ENCODE measurements at places on chromosomes 12 and 14.
A peak's percentile ranks its signal among the peaks of the same experiment; 100 is the strongest.

DNA sequence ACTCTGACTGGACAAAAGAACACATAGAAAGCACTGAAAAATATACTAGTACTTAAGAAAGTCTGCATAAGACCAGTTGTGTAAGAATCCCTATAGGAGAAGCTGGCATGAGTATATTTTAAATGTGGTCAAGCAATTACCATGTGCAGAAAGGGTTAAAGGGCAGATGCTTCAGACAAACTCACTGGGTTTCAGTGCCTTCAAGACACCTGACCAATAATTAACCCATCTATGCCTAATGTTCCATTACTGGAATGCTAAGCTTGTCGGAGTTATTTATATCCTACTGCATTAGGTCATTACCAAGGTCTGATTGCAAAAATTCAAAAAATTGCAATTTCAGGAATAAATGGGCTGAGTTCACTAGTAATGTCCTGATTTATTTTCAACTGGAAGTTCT lies 41.3 kb downstream of the HNRNPC start:
- no peak for DNase-seq

GRCh38 chr14:25518364-25518763 lies 468.4 kb upstream of the STXBP6 start:
- DNase-seq = no peak

- DNase-seq = no peak
Observed at GRCh38 chr14:61493239-61493638, 171.9 kb downstream of the PRKCH start.

DNA sequence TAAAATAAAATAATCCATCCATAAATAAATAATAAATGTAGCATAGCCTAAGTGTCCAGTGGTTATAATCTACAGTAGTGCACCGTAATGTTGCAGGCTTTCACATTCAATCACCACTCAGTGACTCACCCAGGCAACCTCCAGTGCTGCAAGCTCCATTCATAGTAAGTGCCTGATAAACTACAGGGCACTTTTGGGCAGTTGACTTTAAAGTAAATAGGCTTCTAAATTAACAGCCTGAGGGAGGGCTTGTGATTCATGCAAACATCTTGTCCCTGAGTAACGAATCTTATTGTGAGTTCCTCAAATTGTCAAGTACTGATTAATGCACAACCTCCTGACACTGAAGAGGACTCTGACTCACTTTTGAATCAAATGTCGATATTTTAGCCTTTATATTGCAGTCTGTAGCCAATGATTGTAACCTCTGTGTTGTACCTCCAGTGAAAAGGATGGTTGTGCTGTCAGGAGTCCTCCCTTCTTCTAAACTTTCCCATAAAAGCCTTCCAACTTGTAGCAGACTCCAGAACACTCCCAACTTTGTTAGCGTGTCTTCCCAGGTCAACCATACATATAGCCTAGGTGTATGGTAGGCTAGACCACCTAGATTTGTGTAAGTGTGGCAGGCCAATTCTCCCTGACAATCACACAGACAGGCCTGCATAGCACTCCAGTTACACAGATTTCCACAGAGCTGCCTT lies 55.0 kb upstream of the BICD1 start:
- DNase-seq = peak; percentile 18

GRCh38 chr12:67471810-67472209 lies 176.7 kb upstream of the DYRK2 start:
- no peak for DNase-seq

DNA sequence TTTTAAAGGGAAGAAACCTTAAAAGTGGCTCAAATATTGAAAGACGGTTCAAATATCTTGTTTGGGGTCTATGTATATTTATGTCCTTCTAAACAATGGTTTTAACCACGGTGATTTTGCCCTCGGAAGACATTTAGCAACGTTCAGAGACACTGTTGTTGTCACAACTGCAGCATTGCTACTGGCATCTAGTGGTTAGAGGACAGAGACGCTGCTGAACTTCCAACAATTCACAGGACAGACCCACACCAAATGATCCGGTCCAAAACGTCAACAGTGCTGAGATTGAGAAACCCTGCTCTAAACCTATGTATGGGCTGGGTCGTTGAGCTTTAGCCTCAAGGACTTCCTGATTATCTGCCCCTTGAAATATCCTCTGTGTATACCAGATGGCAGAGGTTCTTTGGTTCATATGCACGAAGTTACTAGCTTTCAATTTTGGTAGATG lies 1.7 kb downstream of the ANGEL1 start:
- peak; percentile 51 for DNase-seq

DNA sequence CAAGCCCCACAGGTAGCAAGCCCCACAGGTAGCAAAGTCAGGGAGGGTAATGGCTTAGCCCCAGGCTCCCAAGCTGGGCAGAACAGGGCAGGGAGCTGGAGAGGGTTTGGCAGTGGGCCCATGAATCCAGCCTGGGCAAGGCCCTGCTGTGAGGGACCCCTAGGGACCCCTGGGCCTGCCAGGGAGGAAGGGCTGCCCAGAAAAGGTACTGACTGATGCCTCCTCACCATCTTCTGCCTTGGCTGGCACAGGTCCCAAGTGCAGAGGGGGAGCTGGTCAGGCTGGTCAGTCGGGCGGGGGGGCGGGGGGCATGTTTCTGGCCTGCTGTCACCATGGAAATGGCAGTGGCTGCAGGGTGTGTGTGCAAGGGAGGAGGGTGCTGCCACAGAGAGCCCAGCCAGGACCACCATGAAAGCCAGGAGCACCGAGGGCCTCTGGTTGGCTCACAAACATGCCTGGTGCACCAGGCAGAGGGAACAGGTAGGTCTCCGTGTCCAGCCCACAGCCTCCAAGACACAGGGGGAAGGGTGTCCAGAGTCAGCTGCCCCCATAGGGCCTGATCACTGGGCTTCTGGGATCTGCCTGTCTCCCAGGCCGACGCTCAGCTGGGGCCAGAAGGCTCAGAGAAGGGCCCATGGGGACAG lies 1.5 kb upstream of the CRIP2 start:
- DNase-seq = no peak

GRCh38 chr12:40473962-40474361 lies 218.3 kb upstream of the CNTN1 start:
- no peak for DNase-seq

DNA sequence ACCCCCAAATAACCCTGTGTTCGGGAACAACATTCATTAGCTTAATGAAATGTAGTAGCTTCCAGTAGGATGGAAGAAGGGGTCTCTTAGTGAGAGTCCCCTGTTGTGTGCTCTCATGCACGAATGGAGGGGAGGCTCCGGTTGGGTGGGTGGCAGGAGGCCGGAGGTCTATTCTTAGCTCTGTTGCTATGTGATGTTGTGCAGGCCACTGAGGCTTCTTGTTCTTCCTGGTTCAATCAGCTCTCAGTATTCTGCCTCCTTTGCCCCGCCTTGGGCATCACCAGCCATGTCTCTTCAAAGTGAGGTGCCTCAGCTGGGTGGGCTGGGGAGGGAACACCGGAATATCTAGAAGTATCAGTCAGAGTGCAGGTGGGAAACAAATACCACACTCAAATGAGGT lies 50.8 kb downstream of the KCNA1 start:
- no peak for DNase-seq

- DNase-seq = no peak
Observed at GRCh38 chr14:29217813-29218450, 451.3 kb downstream of the FOXG1 start.

DNA sequence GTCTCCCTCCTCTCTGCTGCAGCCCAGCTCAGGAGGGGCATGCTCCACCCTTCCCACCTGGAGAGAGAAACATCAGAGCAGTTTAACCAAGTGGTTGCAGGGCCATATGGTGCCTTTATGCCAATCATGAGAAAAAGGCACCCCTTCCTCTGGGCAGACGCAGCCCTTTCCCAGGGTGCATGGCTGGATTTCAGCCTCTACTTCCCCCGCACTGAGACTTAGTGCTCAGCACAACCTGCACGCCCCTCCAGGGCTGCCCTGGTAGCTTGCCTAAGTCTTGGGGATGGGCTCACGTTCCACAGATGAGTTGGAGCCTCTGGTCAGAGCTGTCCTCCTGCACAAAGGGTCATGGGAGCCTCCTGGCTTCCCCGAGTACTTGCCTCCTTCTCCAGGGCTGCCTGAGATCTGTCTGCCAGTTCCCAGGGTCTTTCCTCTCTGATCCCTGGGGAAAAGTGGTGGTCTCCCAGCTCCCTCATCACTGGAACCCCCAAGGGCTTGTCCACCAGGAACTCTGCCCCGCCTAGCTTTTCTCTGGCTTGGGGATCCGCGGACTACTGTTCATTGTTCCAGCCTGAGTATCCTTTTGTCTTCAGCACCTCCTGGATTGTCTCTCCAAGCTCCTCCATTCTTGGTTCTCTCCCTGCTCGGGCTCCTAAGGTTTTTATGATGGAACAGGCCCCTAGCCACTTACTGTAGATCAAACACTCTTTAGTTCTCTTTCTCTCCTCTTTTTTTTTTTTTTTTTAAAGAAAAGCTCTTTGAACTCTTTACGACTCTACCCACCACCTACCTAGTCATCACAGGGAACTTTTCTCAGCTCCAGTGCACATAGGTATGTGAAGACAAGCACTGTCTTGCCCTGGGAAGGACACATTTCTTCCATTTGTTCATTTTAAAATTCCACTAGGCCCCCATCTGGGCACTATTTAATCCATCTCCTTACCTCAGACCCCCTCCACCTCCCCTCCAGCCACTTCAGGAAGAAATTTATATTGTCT lies 6.1 kb upstream of the KRT74 start:
- no peak for DNase-seq

DNA sequence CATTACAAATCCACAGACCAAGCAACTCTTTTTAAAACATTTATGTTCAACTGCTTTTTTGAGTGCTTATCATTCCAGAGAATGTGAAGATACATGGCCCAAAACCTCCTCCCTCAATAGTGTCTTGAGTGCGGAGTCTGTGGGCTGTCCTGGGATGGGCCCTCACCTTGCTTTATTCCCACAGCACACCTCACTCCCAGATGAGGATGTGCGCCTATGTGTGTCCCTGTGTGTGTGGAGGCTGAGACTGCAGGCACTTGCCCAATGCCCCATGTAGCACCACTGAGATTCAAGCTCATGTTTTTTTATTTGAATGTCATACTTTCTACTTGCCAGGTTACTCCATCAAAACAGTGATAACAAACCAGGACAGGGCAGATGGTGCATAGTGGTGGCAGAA lies 291.7 kb downstream of the CACNA1C start:
- DNase-seq = no peak

DNA sequence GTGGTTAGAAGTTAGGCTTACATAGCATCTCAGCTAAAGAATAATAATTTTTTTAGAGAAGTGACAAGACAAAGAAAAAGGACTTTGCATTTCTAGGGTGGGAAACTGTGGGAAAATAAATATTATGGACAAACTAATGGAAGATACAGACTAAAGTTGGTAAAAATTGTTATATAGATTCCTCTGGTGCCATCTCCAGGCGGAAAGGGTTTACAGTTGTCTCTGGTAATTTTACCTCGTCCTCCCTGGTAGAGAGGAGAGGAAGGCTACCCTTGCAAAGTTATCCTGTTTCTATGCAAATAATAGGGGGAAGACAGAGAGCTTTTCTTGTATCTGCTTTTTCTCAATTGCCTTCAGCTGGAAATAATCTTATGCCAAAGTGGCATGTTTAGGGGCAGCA lies 5.2 kb downstream of the OR11G2 start:
- DNase-seq = no peak

- no peak for DNase-seq
Observed at GRCh38 chr14:64298773-64299172, 4.6 kb upstream of the ESR2 start.

- no peak for DNase-seq
Observed at GRCh38 chr14:103122947-103123633, at the start of gene TNFAIP2. TNFAIP2 (plus strand) TSS chr14:103123461; CDS start chr14:103126458, 2,997 bp downstream.

GRCh38 chr14:50792634-50793068 lies 38.3 kb downstream of the NIN start:
- no peak for DNase-seq

DNA sequence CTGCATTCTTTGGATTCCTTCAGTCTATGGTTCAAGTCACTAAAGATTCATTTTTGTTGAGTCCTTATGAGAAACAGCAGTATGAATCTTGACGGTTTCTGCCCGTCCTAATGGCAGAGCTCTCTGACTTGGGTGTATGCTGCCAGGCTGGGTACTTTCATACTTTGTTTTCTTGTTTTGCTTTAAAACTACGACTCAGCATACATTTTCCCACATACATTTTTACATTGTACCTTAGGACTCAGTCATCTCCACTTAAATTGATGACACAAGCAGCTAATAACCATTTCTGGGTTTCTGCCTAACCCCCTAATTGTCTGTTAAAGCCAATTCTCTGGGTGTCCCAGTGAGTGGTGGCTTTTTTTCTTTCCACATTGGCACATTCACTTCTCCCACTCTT lies 4.8 kb upstream of the DDX55 start:
- no peak for DNase-seq

- peak; percentile 76 for DNase-seq
Observed at GRCh38 chr14:101628471-101628966, 67.2 kb downstream of the DIO3 start.

Measured in Kasumi-1 (cell line).